D721Med (cell line): ENCODE measurements at places on chromosomes 12 and 14.
A peak's percentile ranks its signal among the peaks of the same experiment; 100 is the strongest.

GRCh38 chr14:92589213-92589852 lies 75.8 kb downstream of the RIN3 start:
- no peak for DNase-seq

GRCh38 chr12:110718222-110718908 lies 24.3 kb downstream of the PPP1CC start:
- no peak for DNase-seq

DNA sequence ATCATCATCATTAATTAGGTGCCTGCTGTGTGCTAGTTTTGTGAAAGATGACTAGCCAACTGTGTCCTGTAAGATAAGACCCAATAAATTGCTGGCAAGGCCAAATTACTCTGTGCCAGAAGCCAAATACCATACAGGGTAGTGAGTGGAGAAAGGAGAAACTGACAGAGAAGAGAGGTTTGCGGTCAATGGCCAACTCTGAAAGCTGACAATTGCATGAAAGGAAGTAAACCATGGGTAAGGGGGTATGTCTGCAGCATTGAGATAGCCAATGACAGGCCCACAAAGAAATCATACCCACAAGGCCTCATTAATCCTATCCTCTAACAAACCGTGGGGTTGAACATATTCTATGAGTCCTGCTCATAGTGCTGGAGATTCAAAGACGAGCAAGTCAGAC lies 236.6 kb upstream of the CCDC196 start:
- DNase-seq, result no peak

DNA sequence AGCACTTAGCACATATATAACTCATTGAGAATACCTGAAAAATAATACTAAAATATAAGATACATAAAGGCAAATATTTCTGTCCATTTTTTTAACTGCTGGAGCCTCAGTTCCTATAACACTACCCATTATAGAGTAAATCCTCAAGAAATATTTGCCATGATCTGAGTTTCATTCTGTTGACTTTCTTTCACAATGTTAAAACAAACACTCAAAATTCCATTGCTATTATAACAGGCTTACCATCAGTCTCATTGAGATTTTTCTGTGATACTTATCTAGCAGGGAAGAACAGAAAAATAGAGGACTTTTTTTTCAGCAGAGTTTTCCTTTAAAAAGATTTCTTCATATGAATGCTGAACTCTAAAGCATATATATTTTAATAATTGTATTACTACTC lies 24.5 kb downstream of the LMO3 start:
- DNase-seq, result no peak

- no peak for DNase-seq
Measured at GRCh38 chr12:111406474-111407376, 1.0 kb downstream of the SH2B3 start.

- DNase-seq, result no peak
Measured at GRCh38 chr12:114221957-114222630, 183.8 kb downstream of the TBX5 start.

GRCh38 chr12:93426412-93426805 lies 15.3 kb downstream of the UBE2N start:
- DNase-seq, result no peak

DNA sequence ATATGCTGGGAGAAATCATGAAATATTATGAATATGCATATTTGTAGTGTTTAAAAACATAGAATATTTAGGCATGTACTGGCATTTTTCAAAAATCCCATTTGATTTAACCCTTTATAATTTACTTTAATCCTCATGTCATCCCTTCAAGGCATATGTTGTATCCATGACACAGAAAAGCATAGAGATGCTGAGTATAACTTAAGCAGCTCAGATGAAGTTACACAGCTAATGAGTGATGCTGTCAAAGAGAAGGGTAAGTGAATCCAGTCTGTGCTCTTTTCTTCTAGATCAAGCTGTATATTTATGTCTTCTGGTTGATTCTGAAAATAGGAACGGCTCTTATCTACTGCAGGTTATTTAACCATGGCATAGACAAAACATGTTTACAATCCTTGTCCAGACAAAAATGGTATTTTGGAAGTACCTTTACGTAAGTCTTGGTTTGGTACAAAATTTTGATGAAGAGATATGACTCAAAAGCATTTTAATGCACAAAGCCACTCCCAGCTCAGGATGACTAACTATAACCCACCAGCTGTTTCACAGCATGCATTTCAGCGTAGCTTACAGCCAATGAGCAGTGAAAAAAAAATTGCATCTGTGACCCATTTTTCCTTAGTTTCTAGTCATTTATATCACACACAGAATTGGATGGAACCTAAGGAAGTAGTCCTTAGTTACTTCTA lies 201.7 kb downstream of the STXBP6 start:
- DNase-seq, result no peak

- DNase-seq, result no peak
Measured at GRCh38 chr14:65356327-65356836, 56.1 kb upstream of the FUT8 start.

DNA sequence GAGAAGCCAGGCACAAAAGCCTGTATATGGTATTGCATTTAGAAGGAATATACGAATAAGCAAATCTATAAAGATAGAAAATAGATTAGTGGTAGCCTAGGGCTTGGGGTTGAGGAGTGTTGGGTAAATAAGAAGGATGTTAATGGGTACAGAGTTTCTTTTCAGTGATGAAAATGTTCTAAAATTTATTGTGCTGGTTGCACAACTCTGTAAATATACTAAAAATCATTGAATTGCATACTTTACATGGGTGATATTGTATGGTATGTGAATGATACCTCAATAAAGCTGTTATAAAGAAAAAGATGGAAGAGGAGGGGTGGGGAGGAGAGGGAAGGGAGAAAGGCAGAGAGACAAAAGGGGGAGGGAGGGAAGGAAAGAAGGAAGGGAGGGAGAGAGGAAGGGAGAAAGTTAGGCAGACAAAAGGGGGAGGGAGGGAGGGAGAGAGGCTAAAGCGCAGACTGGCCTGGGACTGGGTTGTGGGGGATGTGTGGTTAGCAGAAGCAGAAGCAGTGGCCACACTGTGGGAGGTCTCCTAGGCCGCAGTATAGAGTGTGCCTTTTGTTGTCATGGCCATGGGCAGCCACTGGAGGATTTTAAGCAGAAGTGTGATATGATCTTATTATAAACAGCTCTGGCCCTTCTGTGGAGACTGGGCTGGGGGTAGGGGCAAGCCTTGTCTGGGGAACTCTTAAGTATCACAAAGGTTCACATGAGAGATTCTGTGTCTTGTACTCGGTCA lies 73.6 kb upstream of the ELK3 start:
- DNase-seq, result no peak

DNA sequence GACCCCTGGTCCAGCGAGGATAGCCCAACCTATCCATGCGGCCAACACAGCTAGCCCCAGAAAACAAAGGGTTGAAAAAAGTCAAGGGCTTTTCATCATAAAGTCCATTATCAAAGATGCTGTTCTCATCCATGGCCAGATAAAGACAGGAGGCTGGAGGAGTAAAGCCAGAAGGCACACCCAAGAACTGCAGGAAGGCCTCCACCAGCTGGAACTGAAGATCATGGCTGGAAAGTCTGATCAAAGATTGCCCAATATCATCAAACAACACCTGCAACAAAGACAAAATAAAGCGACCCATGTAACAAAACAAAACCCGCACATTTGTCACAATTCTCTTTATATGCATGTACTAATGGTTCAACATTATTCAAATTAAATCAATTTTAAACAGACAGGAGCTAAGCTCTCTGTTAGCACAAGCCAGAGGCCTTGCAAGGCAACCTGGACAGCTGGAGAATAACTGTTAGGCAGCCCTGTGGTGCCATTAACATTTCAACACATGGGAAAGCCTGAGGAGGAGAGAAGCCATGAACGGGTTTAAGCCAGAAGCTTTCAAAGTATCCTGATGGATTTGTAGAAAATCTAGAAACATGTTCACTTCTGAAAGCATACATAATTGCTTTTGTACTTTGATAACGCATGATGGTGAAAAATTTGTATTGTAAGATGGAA lies 34.1 kb downstream of the PSMC1 start:
- DNase-seq, result no peak

DNA sequence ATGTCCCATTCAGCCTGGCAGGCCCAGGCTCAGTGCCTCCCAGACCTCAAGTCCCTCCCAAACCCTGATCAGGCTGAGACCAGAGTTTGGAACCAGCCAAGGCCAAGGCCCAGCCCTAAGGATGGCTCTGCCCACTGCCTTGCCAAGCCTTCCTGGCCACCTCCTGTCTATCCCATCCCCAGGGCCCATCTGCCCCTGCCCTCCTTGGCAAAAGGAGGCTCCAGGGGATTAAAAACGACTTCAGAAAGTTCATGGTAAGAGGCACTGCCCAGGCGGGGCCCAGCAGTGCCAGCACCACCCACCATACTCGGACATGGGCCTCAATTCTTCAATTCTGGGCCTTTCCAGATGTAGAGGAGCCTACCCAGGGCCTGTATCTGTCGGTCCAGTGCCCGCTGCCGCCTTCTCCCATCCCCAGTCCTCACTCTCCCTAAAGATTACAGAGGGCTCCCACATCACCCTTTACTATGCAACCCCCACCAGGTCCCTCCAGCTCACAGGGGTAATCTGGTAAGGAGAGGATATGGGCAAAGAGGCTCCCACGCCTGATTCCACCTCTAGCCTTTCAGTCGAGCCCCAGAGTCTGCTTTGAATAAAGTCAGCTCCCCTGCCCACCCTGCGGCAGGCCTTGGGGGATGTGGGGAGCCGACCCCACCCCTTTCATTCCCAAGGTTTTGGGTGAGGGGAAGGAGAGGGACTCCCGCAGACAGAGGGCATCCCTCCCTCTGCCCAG lies 932 bp downstream of the ADCY6 start:
- no peak for DNase-seq

GRCh38 chr14:105888784-105889665 lies 362.6 kb downstream of the TMEM121 start:
- DNase-seq, result no peak

DNA sequence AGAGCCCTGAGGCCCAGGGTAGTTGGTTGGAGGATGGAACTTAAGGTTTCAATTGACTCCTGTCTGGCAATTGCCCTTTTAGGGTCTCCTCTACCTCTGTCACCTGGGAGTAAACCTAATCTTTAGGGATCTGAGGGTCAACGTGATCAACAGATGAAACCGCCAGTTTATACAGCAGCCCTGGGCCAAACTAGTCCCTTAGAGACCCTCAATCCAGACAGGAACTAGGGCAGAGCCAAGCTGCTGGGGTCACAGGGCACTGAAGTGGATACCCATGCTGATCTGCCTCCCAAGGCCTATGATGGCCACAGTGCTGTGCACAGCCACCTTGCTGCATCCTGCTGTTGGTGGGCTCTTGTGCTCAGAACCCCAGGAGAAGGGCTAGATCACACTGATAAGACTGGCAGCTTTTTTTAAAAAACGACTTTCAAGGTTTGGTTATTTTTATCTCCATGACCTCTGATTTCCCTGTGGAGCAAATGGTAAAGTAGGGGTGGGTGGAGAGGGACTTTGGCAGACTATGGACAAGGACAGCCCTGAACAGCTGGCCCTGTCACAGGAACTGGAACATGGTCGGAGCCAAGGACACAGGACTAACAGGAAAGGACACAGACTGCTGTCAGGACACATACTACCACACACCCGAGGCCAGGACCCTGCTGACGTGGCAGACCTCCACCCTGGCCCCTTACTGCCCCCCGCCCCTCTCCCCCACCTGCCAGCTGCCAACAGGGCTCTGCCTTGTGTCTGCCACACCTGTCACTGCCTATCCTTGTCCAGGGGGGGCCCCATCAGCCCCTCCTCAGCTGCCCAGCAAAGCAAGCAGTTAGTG lies 474 bp downstream of the FITM1 start:
- DNase-seq, result no peak

DNA sequence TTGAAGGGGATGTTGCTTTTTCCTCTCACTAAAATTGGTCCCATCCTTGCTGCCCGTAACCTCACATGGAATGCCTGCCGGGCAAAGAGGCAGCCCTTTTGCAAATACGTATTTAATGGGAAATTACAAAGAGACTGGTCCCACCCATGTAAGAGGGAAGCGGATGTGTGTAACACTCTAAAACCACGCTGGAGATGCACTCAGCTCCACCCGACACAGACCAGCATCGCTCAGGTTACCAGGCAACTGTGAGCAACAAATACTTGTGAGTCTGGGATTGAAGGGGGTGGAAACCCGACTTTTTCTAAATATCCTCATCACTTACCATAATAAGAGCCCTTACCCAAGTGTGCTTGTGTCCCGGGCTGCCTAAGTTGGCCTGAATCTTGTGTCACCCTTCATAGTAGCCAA lies 47.7 kb downstream of the ELK3 start:
- no peak for DNase-seq

DNA sequence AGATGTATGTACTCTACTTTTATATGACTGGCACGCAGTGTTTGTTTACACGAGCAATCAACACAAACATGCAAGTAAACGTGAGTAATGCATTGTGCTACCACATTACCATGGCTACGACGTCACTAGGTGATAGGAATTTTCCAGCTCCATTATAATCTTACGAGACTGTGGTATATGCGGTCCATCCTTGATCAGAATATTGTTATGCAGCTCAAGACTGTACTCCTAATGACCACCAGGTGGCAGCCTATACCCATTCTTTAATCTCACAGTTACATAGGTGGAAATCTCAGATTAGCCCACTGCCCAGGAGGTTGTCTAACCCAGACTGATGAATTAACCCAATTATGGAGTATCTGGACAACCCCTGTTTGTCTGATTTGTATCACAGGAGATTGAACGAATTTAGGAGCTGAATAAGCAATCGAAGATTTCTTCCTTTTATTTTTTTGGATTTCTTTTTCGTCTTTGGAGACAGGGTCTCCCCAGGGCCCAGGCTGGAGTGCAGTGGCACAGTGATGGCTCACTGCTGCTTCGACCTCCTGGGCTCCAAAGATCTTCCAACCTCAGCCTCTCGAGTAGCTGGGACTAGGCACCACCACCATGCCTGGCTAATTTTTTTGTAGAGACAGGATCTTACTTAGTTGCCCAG lies 8.7 kb upstream of the TESPA1 start:
- peak; percentile 31 for DNase-seq

DNA sequence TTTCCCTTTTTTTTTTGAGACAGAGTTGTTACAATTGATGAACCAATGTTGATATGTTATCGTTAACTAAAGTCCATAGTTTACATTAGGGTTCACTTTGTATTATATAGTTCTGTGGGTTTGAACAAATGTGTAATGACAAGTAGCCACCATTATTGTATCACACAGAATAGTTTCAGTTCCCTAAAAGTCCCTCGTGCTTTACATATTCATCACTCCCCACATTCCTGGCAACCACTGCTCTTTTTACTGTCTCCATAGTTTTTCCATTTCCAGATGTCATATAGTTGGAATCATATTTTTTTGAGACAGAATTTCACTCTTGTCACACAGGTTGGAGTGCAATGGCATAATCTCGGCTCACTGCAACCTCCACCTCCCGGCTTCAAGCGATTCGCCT lies 12.5 kb downstream of the HSD17B6 start:
- no peak for DNase-seq
